ENCODE measurements at places on chromosomes 3 and 15.

- no peak for DNase-seq
Observed at GRCh38 chr3:55165704-55166405, 238.0 kb upstream of the LRTM1 start.

DNA sequence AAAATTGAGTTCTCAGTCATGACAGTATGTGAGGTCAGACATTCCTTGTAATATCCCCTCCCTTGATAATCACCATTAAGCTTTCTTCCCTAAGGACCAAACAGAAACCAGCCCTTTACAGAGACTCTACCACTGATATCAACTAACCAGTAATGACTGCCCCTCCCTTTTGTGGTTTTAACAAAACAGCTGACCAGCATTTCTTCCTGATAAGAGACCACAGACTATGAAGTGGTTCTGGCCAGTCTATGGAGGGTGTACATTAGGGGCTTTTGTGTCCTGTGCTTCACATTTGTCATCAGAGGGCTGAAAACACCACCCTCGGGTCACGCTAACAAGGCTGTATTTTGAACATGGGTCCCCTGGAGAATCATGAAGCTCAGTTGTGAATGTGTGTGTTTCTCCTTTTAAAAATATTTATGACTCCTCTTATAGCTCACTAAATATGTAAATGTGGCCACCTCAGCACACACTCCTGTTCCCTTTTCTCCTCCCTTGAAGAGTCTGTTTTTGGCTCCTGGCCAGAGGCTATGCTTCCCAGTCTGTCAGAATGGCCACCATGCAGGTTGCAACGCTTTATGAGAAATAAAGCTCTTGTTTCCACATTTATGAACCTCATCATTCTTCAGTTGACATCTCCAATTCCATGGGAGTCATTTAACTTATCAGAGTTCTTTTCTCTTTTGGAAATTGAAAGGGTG, 239.3 kb downstream of the CPNE4 start:
- DNase-seq: no peak

GRCh38 chr15:74053941-74054529, 28.3 kb downstream of the GOLGA6A start:
- DNase-seq: peak; percentile 80

DNA sequence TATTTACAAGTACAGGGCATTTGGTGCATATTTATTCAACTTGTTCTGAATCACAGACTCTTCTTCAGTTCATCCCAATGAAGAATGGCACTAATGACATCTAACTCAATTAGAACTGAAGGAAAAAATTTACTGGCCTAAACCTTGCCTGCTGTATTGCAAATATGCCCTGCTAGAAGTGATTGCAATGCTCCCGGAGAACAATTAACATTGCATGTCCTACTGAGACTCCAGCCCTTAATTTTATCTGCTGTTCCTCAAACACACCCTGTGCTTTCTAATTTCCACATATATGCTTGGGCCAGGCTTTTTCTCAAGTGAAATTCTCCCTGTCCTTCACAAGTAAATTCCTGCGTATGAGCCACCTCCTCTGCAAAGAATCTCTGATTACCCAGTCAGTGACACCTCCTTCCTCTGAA, 8.3 kb downstream of the ACKR4 start:
- no peak for DNase-seq

GRCh38 chr15:80580106-80580505, 115.0 kb upstream of the ABHD17C start:
- DNase-seq: peak; percentile 79

DNA sequence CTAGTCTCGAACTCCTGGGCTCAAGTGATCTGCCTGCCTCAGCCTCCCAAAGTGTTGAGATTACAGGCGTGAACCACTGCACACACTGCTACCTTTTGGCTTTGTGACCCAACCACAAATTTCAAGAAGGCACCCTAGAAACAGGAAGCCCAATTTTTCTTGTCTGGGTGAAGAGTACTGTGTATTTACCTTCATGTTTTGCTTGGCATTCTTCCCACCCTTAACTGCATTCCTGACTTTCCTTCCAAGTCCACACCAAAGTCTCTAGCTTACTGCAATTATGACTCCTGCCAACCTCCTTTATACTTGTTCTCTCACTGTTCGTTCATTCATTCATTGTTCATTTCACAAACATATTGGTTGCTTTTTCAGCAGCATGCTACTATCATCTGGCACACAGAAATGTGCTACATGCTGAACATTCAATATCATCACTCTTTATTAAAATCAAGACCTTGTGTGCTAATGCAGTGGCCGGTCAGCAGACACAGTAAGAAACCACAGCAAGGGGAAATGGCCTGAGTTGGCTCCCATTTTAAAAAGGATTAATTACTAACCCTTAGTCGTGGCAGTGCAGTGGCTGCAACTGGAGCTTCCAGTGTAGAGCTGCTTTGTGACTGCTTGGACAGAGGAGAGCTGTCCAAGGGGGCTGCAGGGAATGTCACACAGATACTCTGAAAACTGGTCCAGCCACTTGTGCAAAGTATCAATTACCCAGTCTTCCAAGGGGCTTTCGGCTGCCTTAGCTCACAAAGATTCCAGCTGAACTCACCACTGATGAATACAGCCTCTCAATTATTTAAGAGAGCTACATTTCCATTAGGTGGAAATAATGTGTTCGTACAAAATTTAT, 94.0 kb downstream of the ETFA start:
- peak; percentile 3 for DNase-seq

DNA sequence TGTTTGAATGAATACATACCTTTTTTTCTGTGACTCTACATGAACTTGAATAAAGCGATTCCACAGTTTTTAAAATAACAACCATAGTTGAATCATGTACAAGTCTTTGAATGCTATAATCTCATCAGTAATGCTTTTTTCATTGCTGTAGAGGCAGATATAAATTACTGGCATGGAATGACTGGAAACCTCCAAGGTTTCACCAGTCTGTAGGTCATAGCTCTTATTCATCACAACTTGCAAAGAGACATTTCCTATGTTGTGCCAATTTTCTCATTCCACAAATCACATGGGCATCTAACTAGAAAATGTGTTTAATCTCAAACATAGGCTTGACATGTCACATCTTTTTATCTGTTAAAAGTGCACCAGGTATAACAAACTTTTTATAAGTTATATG, 407.1 kb upstream of the KCNMB2 start:
- DNase-seq: no peak

GRCh38 chr15:38652183-38652794, 87.7 kb upstream of the RASGRP1 start:
- DNase-seq: no peak

DNA sequence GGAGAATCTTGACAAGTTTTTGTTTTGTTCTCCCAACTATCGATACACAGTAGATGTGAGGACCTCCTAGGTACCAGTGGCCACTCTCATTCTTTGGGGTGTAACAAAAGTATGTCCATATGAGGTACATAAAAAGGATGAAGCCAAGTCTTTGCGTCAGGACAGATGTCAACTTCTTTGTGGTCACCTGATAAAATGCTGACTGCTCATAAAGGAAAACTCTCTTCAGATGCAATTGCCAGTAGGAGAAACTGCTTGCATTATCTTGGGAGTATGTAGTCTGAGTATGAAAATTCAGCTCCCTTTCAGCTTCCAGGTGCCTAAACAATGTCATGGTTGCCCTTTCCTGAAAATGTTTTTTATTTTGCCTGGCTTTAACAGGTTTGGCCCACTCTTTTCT, 123.8 kb upstream of the GOLIM4 start:
- DNase-seq: no peak

DNA sequence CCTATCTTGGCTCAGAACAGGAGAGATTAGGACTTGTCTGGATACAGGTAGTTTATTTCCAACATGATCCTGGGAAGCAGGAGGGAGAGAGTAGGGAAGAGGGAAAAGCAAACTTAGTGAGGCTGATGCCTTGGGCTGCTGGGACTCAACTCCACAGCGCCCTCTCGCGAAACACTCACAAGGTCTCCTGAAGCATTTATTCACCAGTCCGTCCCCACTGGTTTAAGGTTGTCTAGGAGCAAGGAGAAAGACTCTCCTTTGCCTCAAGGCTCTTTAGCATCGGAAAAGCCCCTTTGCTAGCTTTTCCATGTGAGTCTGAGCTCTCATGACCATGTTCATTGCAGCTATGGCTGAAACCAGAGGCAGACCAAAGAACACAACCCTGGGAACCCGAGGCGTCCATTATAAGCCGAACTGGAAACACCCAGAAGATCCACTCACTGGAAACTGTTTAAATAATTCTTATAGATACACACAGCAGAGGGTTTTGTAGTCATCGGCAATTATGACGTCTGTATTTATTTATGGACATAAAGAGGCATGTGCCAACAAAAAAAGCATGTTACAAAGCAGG, 244.5 kb downstream of the CD47 start:
- DNase-seq: peak; percentile 4

- no peak for DNase-seq
Observed at GRCh38 chr3:194631696-194632095, 1.5 kb downstream of the TMEM44 start.

- no peak for DNase-seq
Observed at GRCh38 chr3:61966200-61966599, 404.8 kb downstream of the PTPRG start.

GRCh38 chr3:158709666-158710083, 22.6 kb downstream of the RARRES1 start:
- DNase-seq: peak; percentile 99

- no peak for DNase-seq
Observed at GRCh38 chr3:51720292-51721061, 13.6 kb downstream of the GRM2 start.

DNA sequence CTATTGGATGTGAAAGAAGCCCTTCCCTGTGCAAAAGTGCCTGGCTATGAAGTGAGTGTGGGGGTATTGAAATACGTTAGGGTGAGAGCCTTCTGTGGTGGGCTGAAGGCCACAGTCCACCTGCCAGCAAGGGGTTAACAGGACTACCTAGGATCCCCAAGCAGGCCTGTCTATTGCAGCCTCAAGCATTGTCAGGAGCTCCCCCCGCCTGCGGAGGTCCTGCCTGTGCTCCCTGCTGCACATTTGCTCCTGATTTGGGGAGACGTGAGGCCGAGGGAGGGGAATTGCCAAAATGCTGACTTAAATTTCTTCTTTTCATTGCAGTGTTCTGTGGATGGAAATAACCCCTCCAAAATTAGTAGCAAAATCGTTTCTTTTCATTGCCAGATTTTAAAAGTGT, 56.2 kb downstream of the GABRG3 start:
- DNase-seq: no peak

DNA sequence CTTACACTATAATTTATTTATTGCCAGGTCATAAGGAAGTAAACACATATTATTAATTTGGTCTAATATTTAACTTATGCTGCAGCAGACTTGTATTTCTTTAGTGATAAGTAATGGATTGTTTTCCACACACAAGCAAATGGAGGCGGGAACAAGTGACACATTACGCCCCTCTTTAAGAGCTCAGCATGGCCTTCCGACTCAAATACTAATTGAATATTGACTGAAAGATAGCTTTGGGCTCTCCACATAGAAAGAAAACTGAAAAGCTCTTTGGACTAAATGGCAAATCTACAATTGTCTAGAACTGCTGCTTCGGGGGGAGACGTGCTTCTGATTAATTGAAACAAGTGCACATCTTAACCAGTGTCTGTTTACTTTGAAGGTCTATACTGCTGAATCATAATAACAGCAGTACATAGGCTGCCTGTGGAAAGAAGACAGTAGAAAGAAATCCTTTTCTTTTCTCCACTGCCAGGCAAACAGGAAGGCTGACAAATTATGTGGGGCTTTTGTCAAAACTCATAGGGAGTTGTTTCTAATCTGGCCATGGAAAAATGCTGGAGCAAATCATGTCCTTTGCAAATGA, 15.9 kb downstream of the CADPS start:
- DNase-seq: no peak

DNA sequence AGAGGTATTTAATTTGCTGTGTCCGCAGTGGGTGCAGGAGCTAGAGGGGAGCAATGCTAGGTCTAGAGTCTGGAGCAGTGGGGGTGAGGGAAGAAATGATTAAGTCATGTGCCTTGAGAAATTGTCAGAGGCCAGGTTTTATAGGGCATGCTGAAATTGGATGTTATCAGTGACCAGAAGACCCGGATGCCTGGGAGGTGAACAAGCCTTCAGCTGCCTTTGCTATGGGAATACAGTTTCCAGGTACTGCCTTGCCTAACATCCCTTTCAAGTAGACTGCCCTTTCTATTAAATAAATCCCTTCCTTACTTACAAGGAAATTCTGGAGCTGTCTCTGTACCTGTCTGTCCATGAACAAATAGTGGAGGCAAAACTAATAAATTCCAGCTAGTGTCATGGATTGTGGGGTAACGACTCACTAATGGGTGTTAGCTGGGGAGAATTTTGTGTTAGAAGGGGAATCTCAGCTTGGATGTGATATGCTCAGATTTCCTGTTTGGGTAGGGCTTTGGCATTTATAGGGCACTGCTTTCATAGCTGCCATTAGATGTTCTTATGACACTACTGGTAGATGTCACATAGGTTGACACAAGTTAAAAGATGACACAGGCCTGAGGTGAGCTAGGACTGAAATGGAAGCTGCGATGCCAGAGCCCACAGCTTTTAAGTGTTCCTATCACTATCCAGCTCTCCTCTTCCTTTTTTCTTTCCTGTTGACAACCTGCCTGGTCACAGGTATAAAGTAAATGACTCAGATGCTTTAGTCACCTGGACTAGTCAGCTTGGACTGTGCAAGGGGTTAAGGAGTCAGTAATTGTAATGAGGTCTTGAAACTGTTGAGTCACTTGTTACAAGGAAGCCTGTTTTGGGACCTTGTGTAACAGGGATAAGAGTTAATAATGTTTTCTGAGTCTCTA, 21.3 kb downstream of the CHD2 start:
- DNase-seq: no peak

DNA sequence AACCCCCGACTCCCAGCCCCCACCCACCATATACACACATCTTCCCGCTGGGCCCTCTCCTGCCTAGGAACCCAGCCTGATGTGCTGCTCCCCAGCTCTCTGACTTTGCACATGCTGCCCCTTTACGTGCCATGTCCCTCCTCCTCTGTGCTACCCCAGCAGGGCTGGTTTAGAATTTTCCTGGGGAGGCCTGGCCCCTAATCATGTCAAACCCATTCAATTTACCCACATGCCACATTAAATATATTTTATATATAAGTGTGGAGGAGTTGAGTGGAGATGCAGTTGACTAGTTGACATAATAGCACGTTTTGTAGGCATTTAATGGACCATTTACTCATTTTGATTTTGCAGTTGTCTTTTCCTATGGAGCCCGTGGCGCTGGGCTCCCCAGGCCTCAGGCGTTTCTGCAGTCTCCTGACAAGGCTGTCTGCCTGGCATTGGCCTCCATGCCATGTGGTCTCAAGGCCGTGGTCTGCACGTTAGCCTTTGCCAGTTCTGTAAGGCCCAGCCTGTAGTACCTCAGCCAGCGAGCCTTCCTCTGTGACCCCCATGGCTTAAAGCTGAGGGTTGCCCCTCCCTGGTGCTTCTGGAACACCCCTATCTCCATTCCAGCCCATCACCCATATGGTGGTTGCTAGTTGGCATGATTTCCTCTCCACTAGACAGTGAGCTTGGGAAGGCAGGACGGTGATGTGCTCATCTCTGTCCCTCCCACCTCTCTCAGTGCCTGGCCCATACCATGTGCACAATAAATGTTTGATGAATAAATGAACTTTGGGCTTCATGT, 155.8 kb downstream of the TLE3 start:
- no peak for DNase-seq

All from AG09309 (cell line).